ENCODE measurements at places on chromosomes 5 and 9.
A peak's percentile ranks its signal among the peaks of the same experiment; 100 is the strongest.

- DNase-seq: no peak
Measured at GRCh38 chr9:115756736-115757135, 396.9 kb upstream of the PAPPA start.

DNA sequence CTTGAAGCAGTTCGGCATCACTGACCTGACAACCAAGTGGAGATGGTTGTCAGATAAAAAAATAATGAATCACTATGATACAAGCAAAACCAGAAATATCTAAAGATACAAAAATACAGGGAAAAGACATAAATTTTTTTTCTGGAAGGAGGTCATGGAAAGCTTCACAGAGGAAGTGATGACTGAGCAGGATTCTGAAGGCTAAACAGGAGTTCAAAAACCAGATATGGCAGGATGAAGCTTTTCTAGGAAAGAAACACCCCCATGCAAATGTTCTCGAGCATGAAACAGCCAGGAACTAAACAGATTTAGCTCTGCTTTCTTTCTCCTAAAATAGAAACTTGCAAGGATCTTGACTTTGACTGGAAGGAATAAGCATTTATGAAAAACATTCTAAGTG, 60.7 kb upstream of the IFNE start:
- no peak for DNase-seq

DNA sequence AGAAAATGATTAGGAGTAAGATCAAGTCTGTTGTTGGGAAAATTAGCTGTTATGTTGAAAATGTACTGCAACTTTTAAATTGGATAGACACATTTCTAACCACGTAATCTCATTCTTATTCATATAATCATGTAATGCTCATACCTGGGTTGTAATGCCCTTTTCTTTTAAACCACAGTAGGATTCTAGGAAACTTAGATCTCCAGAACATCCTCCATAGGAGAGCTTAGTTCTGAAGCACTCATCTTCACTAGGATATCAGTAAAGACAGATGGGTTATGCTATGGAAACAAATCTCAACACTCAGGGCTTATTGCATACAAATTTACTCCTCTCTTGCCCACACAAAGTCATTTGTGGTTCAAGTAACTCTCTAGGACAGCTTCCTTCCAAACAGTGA, 34.8 kb upstream of the ANXA1 start:
- DNase-seq: no peak

DNA sequence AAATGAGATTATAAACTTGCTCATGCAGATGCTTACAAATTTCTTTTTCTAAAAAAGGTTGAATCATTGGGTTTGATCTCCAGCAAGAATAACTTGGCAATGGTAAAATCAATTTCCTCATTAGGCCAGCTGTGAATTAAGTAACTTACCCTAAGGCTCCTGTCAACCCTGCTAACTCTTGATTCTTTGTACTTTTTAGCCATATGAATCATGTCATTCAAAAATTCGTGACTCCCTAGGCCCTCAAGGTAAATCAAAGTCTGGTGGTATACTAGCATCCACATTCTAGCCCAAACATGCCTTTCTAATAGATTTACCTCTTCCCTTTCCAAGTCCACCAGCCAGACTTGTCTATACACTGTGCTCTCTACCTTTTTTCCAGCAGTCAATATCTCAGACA, 420.8 kb upstream of the BRINP1 start:
- DNase-seq: no peak

DNA sequence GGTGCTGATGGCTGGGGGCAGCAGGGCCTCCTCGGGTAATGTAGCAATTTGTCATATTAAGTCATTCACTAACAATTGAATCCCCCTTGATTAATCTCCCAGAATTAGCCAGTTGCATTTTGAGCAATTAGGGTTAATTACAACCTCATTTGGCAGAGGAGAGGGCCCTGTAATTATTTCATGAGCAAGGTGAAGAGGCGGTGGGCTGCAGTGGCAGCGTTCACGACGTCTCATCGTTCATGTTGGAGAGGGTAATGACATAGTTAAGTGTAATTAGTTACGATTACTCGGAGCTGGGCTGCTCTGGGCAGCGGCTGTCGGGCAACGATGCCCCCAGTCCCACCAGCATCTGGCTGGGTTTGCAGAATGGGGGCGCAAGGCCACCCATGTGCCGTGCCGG, 46.0 kb downstream of the NEK6 start:
- DNase-seq: no peak

DNA sequence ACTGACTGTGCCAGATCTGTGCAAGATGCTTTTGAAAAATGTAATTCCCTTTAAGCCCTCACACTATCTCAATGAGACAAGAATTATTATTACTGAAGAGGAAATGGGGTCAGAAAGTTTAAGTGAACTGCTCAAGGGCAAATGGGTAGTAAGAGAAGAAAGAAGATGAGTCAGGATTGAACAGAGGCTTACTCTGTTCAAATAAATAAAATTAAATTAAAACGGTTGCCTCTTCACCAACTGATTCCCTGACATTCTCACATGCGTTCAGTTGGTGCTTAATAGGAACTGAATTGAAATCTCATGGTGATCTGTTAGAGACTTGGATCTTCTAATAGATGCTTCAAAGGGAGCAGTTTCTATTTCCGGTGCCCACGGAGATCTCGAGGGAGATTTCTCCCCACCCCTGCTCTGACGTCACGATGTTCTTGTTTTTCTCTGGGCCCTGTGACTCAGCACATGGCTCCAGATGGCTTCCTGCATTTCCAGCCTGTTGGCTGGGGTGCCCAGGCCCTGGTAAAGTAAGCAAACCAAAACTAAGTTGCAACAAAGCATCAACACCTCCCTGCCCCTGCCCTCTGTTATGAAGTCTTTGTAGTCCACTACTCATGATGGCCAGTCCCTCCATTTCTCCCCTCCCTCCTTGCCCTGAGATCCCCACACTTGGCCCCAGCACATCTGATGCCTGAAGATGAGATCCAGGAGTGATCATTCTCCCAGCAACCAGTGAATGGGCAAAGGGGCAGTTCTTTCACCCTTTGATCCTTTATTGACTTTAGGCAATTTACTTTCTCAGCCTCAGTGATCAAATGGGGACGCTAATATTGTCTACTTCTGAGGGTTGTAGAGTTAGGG, 106.1 kb upstream of the CPEB4 start:
- DNase-seq: no peak

- DNase-seq: peak; percentile 48
Measured at GRCh38 chr9:123322273-123323195, 33.5 kb upstream of the CRB2 start.

GRCh38 chr9:136769710-136770191, 5.4 kb upstream of the LCN15 start:
- peak; percentile 76 for DNase-seq

- DNase-seq: no peak
Measured at GRCh38 chr9:105187781-105188180, 56.7 kb upstream of the SLC44A1 start.

GRCh38 chr5:156019571-156020180, 307.3 kb upstream of the SGCD start:
- DNase-seq: no peak

DNA sequence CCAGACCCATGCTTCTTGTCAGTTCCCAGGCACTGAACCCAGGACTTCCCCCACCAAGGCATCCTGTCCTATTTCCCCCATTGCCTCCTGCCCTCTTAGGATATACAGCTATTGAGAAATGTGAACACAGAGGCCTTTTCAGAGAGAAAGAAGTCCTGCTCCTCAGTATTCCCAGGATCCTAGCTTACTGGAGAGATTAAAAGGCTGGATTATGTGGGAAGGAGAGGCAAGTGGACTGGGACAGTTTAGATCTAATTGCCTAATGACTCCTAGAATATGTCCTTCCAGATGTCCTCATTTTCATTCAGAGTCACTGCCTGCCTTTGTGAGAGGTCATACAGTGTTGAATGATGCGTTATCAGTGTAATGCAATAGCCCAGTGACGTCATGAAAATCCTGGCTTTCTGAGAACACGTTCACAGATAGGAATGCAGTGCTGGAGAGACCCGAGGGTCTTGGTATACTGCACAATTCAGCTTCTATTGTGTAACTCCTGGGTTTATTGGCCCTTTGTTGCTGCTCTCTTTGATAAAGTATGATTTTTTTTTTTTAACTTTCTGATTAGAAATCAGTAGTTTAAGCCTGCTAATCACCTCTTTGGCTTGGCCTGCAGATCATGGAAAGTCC, 26.2 kb downstream of the WWC1 start:
- DNase-seq: no peak

DNA sequence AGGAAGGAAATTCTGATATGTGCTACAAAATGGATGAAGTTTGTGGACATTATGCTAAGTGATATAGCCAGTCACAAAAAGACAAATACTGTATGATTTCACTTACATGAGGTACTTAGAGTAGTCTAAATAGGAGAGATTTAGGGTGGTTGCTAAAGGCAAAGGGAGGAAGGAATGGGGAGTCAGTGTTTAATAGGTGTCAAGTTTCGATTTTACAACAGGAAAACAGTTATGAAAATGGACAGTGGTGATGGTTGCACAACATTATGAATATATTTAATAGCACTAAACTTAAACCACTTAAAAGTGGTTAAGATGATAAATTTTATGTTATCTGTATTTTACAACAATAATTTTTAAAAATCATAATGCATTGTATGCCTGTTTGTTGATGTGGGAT, 40.4 kb upstream of the ECM2 start:
- no peak for DNase-seq
